ENCODE measurements at places on chromosomes 7 and 10.

- DNase-seq = no peak
Measured at GRCh38 chr7:158098125-158099030, 489.2 kb downstream of the PTPRN2 start.

- no peak for DNase-seq
Measured at GRCh38 chr10:133565441-133566294, at the start of gene SYCE1. TSS of gene SYCE1 (minus strand) at chr10:133565583. CDS start at chr10:133565529, 54 bp downstream.

GRCh38 chr7:6284055-6284400 is 11.6 kb upstream of the CYTH3 start:
- DNase-seq = no peak

DNA sequence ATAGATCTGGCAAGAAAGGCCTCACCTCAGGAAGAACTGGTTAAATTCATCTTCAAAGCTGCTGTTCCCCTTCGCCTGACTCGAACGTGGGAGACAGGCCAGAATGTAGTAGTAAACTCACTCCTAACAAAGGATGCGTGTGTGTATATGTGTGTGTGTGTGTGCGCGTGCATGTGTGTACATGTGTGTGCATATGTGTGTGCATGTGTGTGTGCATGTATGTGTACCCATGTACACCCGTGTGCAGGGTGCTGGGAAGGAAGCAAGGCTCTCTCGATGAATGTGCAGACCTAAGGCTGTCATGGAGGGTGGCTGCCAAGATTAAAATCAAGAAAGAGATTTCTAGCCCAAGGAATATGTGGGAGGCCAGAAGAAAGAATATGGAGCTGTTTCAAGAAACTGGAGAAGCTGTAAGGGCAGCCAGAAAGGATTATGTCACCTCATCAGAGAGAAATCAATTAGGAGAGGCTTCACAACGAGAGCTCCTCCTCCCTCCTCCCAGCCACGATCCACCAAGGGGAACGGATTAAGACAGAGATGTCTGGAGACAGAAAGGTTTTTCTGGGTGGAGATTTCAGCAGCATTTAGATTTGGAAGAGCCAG is 34.0 kb upstream of the LBX1 start:
- no peak for DNase-seq

DNA sequence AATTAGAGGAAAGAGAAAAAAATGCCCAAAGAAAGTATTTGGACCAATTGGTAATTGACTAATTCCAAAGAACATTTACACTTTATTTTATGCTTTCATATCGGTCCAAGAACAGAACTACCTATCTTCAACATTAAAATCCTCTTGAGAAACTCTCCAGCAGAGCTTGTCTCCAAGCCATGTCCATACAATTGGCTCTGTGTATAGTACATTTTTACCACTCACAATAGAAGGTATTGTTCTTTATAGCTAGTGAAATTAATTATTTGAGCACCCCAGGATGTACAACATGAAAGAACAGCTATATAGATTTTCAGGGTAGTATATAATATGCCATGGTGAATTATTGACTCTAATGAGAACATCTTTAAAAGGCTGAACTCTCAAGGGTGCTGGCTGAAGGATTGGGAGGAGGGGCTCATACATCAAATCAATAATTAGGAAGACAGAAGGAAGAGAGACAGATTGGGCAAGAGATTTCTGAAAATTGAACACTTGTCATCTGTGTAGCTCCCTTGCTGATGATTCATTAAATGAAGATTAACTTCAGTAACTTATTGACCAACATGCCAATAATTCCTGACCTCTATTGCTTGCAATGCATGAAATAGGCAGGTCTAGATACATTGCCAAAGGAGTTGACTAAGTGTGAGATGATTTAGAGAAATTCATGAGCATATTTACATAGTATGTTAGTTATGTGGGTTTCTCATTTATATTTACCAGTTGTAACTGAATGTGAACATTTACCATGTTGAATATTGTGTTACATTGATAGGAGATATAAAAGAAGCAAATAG is 249.7 kb downstream of the MTERF1 start:
- no peak for DNase-seq

- DNase-seq = no peak
Measured at GRCh38 chr10:113099431-113100183, 149.6 kb downstream of the TCF7L2 start.

DNA sequence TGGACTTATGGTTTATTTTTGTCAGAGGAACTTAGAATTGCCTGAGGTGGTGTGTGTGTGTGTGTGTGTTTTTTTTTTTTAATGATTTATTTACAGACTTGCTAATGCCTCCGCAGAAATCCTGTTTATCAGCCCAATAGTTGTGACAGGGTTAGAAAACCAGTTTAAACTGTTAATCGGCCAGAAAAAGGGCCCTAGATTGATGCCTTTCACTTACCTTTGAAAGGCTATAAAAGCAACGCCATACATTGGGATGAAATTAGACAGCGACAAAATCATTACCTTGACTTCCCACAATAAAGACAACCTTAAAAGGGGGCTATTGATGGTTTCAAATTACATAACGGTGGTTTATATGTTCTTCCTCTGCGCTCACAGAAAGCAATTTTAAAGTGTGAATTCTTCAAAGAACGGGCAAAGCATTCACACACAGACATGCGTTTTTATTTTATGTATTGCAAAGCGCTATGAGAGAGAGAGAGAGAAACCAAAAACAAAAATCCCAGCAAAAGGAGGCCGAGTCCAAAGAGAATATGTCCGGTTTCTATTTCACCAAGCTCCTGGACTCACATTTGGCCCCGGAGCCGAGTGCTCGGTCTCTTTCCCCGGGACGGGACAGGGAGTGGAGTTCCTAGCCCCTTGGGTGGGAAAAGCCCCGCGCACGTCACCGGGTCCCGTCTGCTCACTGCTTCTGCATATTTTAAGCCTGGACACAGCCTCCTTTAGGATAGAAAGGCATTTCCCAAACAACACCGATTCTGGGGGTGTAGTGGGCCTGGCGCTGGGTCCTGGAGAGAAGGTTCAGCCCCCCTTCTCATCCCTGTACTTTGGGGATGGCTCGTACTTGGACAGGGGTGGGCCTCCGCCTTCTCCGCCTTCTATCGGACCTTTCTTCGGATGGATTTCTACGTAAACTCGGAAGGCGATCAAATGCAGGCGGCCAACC is 26.8 kb upstream of the VAX1 start:
- DNase-seq = no peak

DNA sequence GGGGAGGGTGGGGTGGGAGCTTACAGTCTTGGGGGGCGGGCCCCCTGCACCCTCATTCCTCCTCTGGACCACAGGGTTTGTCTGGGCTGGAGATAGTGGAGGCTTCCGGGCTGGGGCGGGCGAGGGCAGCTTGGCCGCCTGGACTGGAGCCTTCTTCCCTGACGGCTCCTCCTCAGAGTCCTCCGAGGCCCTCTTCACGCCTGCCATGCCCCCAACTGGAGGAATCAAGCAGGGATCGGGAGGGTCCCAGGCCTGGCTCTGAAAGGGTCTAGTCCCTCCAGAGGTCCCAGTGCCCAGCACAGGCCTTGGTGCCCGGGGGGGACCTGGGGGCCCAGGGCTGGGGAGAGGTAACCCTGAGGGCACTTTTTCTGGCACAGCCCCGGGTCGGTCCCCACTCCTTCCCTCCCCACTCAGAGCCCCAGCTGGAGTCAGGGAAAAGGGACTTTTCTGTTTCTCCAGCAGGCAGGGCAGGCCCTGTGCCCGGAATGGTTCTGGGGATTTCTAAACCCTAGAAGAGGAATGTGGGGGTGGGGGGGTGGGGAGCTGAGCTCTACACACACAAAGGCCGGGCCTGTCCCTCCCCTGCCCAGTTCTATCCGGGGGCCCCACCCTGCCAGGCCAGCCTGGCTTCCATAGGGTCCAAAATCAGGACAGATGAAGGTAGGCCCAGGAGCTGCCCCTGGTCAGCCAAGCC is 11.6 kb downstream of the MICALL2 start:
- DNase-seq = no peak

DNA sequence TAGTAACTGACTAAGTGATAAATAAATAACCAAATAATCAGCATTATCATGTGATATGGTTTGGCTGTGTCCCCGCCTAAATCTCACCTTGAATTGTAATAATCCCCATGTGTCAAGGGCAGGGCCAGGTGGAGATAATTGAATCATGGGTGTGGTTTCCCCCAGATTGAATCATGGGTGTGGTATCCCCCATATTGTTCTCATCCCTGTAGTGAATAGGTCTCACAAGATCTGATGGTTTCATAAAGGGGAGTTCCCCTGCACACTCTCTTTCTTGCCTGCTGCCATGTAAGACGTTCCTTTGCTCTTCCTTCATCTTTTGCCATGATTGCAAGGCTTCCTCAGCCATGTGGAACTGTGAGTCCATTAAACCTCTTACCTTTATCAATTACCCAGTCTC is 72.1 kb upstream of the NRP1 start:
- DNase-seq = no peak

- DNase-seq = no peak
Measured at GRCh38 chr10:117720931-117721835, 178.6 kb downstream of the EMX2 start.

Data from myocyte (in vitro differentiated cells).